Stimulated activated CD4-positive, alpha-beta T cell treated with anti-CD3 and anti-CD28 coated beads, Interleukin-2, amount 100 ng/mL, for 4 hours (primary cell): ENCODE measurements at places on chromosomes 6 and 20.
A peak's percentile ranks its signal among the peaks of the same experiment; 100 is the strongest.

- DNase-seq, result no peak
These were observed 74.6 kb downstream of the RPP40 start for GRCh38 chr6:4929097-4929718.

- no peak for DNase-seq
These were observed 15.1 kb upstream of the SNRPB start for GRCh38 chr20:2485661-2486060.

- DNase-seq, result no peak
These were observed 118.1 kb downstream of the RWDD2A start for GRCh38 chr6:83311231-83311630.

DNA sequence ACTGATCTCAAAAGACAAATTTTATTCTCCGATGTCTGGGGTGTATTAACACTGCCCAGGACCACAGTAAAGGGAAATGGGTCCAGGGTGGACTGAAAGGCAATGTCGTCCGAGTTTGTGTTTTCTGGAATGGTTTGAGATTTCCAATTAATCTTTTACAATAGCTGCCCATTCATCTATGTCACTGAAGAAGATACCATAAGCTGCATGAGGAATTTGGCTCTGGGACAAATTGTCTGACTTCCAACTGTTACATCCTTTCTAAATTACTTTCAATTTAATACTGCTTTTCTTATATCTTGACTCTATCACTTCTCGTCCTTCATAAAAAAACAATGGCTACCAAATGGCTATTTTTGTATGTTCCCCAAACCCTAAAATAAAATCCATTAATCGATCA lies 130.7 kb upstream of the KCNK16 start:
- DNase-seq, result no peak

DNA sequence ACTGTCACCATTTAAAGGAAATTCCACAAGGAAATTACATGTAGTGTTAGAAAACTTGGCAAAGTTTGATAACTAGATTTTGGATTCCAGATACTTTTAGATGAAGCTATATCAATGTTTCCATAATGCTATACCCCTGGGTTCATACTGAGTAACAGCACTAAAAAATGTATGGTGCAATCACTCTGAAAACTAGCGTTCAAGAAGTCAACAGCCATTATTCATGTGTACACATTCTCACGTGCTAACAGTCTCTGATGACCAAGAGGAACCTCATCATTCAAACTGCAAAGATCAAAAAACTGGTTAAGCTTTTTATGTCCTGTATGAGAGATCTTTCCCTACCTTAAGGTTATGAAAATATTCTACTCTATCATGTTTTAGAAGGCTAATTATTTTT lies 197.6 kb downstream of the GMDS start:
- no peak for DNase-seq

DNA sequence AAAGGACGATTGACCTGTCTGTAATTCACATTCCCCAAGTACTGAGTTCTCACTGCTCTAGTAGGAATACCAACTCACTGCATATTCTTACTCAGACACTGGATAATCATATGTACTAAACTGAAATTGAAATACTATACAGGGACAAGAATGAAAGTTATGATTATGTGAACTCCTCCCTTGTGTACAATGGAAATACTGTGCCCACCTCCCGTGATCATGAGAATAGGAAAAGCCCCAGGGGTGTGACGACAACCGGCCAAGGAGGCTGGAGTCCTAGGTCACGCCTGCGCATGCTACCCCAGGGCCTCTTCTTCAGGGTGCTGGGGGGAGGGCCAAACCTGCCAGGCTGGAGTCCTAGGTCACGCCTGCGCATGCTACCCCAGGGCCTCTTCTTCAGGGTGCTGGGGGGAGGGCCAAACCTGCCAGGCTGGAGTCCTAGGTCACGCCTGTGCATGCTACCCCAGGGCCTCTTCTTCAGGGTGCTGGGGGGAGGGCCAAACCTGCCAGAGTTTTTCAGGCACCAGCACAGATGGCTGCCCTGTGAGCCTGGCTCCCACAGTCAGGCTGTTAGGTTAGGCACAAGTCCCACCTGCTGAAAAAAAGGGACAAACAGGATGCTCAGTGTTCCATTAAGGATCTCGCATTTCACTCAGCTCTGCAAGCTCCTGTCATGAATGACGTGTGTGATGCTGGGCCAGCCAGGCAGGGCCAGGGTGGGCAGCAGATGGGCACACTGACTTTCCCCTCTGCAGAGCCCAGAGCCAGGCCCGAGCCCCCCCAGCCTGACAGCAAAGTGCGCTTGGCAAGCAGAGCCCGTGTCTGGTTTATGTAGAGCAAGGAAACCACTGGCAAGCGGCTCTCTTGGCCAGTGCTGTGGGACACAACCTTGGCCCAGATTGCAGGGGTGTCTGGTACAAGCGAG lies 107.7 kb downstream of the FOXF2 start:
- no peak for DNase-seq

DNA sequence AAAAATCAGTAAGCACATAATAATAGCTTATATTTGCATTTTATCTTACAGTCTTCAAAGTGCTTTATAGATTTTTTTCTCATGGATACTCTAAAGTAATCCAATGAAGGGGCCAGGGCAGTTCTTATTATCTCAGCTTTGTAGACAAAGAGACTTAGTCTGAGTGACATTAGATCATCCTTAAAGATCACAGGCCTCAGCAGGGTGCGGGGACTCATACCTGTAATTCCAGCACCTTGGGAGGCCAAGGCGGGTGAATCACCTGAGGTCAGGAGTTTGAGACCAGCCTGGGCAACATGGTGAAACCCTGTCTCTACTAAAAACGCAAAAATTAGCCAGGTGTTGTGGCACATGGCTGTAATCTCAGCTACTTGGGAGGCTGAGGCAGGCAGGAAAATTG lies 14.5 kb downstream of the FERMT1 start:
- no peak for DNase-seq

GRCh38 chr6:6235786-6236185 lies 84.7 kb downstream of the F13A1 start:
- DNase-seq, result no peak

DNA sequence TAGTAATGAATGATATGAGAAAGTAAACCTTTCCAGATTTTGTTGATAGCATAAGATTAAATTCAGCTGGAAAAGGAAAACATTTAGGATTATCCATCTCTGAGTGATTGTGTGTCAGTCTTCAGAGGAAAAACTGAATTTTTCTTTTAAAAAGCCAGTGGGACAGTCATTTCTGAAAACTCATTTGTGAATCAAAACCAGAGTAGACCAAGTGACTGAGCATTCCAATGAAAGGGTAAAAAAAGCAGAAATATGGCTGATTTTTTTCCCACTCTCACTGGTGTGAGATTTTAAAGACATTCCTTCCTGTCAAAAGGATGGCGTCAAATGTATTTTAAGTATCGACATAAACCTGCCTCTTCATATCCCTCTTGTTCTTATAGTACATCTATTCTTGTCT lies 214.0 kb downstream of the GMPR start:
- no peak for DNase-seq

- no peak for DNase-seq
These were observed 540.2 kb downstream of the PRKN start for GRCh38 chr6:162187168-162187935.

GRCh38 chr6:16999491-17000436 lies 102.1 kb upstream of the STMND1 start:
- DNase-seq, result no peak

DNA sequence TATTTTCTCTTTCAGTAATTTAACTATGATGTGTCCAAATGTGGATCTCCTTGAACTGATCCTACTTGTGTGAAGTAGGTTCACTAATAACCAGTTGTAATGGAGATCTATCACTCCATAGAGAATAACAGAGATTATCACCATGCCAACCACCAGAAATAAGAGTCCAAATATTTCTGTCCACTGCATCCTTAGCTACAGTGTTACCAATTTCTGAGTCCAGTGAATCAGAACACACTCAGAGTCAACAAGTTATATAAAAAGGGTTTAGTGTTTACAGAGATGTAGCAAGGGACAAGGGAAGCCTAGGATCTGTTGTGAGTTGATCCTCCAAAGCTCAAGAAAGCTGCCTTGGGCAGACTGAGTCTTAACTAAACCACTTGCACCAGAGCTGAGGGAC lies 882.8 kb downstream of the TBC1D32 start:
- no peak for DNase-seq

DNA sequence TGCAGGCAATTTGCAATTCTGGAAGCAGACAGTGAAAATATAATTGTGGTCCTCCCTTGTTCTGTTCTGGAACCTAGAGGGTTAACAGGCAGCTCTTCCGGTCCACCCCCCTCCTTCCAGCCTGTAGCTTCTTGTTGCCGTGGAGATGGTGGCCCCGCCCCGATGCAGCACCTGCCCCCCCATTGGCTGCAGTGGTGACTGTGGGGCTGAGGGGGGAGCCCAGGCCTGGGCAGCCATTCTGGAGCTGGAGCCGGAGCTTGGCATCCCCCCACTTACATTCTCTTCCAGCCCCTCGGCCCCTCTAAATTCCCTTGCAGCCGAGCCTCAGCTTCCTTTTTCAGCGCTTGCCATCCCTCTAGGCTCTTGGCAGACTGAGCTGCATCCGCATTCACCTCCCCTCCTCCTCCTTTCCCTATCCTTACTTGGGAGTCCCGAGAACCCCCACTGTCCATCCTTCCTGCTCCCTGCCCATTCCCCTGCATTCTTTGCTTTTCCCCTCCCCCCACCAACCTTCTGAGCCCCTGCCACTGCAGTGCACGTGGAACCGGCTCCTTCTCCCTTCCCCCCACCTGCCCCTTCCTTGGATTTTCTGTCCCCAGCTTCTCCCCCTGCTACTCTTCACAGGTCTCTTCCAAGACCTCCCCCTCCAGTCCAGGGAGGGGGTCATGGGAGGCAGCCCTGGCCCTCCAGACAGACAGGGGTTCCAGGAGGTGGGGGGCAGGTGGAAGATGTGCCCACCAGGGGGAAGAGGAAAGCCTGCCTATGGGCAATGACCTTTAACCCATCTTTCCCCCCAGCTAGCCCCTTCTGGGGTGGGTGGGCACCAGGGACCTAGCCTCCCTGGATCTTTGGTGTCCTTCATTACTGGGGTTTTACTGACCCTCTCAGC lies 11.4 kb downstream of the SYNGAP1 start:
- DNase-seq, result peak; percentile 63

DNA sequence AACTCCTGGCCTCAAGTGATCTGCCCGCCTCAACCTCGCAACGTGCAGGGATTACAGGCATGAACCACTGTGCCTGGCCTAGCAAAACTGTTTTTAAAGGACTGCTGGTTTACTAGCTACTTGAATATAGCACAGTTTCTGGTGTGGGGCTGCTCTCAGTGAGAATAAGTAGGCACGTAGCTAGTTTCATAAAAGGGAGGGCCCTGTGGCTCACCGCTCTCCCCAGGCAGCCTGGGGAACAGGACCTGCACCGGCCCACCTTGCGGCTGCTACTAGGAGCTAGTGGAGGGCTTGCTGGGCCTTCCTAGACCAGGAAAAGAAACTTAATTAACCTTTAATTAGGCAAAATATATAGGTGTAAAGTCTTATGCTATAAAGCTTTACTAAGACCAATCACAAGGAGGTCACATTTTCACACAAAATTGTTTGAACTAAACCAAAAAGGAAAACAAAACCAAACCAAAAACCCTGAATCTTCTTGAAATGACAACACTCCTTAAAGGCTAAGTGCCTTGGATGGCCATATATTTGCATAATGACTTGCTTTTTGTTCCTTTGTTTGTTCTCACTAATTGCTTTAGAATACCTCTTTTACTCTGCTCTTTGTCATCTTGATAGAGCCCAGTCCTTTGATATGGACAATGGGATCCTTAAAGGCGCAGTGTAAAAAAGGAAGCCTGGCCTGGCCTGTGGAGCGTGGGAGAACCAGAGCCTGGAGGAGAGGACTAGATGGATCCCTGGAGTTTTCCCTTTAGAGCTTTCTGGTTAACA lies 69.5 kb upstream of the SAMD5 start:
- no peak for DNase-seq

DNA sequence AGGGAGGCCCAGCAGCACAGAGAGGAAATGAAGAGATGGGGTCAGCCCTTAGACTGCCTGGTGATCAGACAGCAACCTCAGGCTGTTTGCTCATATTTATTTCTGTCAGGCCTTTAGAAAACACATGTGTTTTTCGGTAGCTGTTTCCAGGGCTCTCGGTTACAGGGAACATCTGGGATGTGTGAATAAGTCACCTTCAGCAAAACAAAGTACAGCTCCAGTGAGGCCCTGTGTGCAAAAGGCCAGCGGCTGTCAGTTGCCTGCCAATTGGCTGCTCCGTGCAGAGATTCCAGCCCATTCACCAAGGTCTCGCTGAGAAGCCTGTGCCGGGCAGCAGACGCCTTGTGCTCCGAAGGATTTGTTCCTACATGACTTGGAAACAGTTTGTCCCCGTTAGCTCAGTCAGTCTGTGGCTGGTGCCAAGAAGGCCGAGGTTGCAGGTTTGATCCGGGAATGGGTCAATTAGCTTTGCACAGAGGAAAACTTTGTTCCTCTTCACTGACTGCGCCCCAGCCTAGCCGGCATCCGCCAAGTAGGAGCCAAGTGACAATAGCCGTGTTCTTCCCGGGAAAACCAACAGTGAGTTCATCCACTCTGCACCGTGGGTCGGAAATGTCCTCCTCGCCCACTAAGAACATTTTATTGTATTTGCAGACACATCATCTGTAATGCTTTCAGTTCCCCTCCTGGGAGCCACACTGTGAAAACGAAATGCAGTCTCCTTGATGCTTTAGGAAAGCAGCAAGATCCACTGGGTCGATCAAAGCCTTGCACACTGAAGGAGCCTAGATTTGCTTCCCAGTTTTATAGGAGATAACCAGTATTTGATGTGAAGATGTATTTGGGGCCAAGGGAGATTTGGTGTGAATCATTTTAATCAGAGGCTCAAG lies 315.4 kb upstream of the CDYL start:
- DNase-seq, result no peak

DNA sequence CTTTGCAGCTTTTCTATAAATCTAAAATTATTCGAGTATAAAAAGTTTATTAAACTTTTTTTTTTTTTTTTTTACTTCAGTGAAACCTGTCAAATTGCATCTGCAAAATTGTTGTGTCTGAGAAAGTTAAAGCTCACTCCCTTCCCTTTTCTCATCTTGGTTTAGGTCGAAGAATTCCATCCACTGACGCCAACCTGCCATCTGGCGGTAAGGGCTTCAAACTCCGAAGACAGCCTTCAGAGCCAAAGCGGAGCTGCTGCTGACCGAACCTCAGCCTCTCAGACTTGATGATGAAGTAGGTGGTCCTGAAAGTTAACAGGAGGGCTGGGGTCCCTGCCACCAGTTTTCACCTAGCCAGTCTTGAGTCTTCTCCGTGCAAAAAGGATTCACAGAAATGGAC lies 29.6 kb upstream of the VAPB start:
- DNase-seq, result no peak

- DNase-seq, result no peak
These were observed 614.6 kb downstream of the DHX35 start for GRCh38 chr20:39576771-39577170.
